ENCODE measurements at places on chromosomes 7 and 10.

DNA sequence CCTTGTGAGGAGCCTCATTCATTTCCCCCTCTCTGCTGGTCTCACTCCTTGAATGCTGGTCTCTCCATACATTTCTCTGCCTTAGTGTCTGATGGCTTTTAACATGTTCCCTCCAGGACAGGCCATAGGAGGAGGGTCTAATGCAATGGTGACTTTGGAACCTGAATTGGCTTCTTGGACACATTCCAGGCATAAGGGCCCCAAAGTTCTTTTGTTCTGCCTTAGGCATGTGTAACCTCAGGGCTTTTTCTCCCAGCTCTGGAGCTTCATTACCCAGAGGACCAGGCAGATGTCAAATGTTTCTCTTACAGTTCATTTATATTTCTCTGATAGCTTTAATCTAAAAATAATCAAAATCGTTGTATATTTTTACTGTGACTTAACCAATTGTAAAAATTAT, 162.6 kb downstream of the SDK1 start:
- no peak for DNase-seq

- no peak for DNase-seq
Measured at GRCh38 chr7:90726120-90726519, 130.0 kb downstream of the CDK14 start.

DNA sequence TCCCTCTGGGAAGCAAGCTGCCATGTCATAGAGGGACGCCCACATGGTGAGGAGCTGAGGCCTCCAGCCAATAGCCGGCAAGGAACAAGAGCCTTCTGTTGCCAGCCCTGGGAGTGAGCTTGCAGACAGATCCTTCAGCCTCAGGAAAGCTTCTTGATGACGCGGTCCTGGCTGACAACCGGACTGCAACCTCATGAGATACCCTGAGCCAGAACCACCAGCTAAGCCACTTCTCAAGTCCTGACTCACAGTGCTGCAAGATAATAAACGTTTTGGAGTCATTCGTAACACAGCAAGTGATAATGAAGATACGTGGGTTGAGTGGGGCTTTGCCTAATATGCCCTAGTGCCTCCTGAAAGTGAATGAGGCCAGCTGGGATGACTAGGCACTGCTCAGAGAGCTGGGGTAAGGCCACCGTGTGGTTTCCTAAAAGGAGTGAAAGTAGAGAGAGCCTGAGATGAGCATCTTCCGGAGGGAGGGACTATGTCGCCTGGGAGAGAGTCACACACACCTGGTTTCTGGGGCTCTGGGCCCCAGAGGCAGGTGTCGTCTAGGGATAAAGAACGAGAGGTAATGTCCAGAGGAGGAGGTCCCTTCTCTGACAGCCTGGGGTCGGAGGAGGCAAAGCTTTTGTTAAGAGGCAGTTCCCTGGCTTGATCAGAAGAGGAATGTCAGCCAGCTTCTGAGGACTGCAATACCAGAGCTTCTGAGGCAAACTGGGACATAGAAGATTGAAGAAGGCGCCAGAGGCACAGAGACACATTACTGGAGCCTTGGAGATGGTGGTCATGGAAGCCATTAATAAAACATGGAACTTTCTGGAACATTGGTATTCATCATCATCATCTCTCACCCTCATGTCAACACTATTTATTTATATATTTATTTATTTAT, 53.6 kb downstream of the PYROXD2 start:
- peak; percentile 96 for DNase-seq

DNA sequence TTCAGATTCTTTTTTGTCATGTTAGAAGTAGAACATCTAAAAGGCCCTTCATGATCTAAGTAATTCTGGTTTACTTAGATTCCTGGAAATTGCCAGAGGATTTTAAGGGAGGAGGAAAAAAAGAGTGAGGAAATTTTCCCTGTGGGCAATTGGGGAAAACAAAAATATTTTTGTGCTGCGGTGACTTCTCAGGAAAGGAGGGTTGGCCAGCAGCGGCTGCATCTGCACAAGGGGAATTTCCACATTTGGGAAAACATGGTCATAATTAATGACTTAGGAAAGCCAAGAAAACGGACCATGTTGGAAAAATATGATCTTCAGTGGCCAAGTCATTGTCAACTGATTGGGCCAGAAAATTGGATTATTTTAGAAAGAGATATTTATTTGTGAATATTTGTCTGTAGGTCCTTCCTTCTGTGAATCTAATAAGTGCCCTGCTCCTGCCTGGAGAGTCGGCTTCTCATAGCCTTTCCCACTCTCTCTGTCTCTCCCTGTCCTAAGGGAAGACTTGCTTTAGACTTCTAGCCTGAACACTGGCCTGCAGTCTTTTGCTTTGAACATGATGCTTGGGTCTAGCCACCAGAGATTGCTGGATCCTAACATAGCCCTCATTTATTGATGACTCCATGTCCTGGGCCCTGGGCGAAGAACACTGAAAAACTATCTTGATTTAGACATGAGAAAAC, 124.2 kb upstream of the MKLN1 start:
- DNase-seq = no peak

GRCh38 chr7:20241911-20242261, 24.7 kb upstream of the MACC1 start:
- no peak for DNase-seq

DNA sequence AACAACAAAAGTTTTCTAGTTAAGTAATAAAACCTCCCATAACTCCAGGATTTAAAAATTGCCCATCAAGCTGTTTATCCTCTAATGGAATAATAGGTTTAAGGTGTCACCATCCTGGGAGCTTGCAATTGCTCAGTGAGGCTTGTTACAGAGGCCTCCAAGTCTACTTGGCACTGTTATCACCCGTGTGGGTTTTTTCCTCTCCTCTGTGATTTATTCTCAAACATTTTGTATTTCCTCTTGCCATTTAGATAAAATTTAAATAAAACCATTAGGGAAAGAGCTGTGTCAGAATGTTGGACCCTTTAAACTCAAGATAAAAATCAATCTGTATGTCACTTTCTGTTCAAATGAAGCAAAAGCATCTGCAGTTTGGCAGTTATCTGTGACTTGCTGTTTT, 202.6 kb downstream of the GALNT17 start:
- no peak for DNase-seq

DNA sequence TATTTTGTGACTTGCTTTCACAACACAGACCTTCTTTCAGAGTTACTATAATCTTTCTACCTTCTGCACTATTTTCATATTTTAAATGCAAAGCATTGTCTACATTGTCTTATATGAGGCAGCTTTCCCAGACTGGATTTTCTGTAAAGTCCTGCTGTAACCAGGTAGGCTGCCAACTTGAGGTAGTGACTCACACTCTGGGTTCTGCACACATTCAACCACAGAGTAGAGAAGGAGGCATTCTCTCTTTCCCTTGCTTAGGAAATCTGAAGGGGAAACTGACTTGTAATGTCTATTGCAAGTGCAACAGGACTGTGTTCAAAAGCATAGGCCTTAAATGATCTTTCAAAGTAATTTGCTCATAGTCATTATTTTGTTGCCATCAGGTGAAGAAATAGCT, 461.4 kb downstream of the GRM8 start:
- DNase-seq = no peak

- no peak for DNase-seq
Measured at GRCh38 chr10:129945941-129946760, 17.9 kb downstream of the EBF3 start.

DNA sequence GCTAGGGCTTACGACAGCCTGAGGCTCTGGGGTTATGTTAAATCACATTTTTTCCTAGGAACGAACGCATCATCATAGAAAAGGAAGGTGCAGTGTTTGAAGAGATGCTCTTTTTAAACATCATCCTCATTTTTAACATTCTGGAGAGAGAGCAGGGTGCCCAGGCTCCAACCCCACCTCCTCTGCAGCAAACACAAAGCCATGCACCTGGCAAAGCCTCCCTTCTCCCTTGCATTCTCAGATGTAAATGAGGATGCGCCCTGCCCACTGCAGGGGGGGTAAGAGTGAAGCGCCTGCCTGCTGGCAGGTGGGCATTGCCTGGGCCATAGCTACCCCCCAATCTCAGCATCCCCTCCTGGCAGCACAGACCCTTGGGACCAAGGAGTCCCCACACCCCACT, 92.4 kb downstream of the PTPRN2 start:
- DNase-seq = no peak

- DNase-seq = no peak
Measured at GRCh38 chr7:17185690-17186070, 112.8 kb upstream of the AHR start.

DNA sequence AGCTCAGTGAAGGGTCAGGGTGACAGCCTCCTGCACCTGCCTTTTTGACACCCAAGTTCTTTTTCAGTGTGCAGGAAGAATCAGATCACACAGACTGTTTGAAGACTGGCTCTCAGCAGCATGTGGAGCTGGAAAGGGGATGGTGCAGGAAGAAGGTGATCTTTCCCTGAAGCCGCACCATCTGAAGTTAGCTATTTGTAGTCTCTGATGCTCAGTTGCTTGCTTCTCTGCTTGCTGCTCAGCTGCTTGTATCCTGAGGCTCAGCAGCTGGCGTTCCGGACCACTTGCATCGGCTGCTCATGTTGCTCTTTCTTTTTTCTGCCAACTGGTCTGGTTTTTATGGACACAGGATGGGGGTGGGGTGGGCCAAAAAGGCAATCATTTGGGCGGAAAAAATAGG, 15.8 kb upstream of the DNMBP start:
- no peak for DNase-seq

- no peak for DNase-seq
Measured at GRCh38 chr7:114639451-114639850, 224.8 kb downstream of the FOXP2 start.

- DNase-seq = no peak
Measured at GRCh38 chr10:45180507-45180906, 134.9 kb downstream of the OR13A1 start.

GRCh38 chr10:33478675-33479125, 144.2 kb upstream of the NRP1 start:
- DNase-seq = peak; percentile 26

DNA sequence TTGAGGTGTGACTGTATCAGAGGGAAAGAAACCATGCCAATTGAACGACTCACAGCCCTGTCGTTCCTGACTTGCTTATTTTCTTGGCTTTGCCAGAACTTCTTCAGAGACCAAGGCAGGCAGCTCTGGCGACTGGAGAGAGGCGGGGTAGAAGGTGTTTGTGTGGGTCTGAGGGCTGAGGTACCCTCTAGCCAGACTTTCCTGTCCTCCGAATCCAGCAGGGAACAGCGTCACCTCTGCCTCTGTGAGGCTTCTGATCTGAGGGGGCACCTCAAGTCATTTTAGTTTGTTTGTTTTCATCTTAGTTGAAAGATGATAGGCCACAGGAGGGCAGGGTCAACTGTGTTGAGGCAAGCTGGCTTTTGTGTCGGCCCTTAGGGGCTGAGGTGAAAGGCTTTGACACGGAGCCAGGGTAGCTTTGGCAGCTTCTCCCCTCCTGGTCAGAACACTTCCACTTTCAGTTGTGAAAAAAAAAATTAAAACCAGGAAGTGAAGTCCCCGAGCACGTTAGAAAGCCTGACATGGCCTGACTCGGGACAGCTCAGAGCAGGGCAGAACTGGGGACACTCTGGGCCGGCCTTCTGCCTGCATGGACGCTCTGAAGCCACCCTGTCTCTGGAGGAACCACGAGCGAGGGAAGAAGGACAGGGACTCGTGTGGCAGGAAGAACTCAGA, 1.9 kb downstream of the ACSL5 start:
- no peak for DNase-seq

- no peak for DNase-seq
Measured at GRCh38 chr7:155477476-155477875, 19.5 kb downstream of the EN2 start.

DNA sequence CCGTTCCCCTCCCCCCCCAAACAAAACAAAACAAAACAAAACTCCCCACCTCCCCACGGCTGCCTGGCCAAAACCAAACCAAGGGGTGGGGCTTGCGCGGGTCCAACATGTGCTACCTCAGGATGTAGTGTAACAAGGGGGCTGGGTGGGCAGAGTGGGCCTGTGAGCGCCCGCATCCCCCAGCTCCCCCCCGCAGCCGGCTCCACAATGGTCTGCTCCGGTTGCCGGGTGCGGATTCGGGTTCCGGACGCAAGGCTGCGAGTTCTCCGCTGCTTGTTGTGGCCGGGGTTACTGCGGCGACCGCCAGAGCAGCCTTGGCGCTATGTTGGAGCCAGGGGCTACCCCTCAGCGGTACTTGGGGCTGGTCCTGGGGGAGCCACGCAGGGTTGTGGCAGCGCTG, 4.9 kb downstream of the C10orf143 start:
- no peak for DNase-seq

DNA sequence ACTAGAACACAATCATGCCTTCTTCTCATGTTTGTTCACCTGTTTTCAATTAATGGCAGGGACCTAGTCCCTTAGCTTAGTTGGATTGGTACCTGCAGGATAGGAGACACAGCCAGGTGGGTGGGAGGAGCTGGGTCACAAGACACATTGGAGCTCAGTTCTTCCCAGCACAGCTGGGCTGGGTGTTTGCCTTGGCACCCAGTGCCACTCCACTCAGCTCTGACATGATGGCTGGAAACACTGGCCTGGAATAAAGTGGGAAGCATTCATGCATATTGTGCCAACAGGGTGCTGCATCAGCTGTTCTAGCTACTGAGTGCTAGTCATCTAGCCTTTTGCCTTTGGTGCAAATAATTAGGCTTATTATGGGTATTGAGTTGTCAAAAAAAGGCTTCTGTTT, 226.1 kb downstream of the PTEN start:
- DNase-seq = no peak

GRCh38 chr7:103718482-103719061, 270.9 kb downstream of the RELN start:
- DNase-seq = no peak

DNA sequence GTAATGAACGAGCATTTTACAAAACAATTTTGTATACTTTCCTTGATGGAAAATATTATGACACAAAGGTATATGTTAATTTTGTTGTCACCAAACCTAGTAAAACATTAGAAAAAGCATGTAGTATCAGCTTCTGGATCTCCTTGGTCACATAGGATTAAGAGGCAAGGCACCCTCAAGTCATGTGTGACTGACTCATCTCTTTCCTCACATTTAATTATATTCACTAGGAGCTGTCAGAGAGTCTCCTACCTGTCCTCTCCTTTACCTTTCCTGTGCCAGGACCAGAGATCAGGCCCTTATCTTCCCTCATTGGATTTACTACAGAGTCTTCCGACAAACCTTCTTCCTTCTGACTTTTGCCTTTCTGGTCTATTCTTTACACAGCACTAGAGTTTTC, 111.3 kb upstream of the RPA3 start:
- DNase-seq = no peak

- no peak for DNase-seq
Measured at GRCh38 chr7:148719753-148720152, 21.1 kb downstream of the CUL1 start.

- no peak for DNase-seq
Measured at GRCh38 chr7:94409200-94409948, 14.7 kb downstream of the COL1A2 start.
